Temporal lobe (tissue), 4 donors: ENCODE measurements at places on chromosomes 2 and 18. TPM values are rescaled to one million over a fixed set of nuclear protein-coding genes. Genes with fewer than 3 reads are reported as not detected.

The C2orf66 gene
- 0.25 TPM for total RNA-seq

The C2orf15 gene
- 2.5 TPM for total RNA-seq

The IL18R1 gene
- total RNA-seq, result not detected

The CROCC2 gene
- total RNA-seq, result not detected

The KIF5C gene
- 366 TPM for total RNA-seq

The LOXL3 gene
- 11.1 TPM for total RNA-seq

The RAB1A gene
- total RNA-seq, result 97.1 TPM

The RAB17 gene
- not detected for total RNA-seq

The CTAGE1 gene
- not detected for total RNA-seq

The INO80C gene
- total RNA-seq, result 11.3 TPM

The RNF152 gene
- total RNA-seq, result 60.7 TPM

The HOXD8 gene
- 0.25 TPM for total RNA-seq
